ENCODE measurements at places on chromosomes 5 and 9.

DNA sequence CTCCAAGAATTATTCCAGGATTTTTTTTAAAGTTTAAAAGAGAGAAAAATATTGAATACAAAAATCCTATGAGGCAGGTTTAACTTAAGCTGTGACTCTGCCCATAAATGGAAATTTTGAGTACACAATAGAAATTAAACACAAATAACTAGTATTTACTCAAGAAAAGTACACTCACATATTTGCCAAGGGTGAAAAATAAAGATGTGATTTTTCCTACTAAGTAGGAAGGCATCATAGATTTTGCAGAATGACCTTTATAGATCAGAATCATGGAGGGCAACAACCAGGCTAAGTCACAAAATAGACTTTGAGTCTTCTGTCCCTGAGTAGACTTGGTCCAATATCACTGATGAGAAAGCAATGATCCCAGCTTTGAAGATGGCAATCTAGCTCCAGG is 102.7 kb upstream of the SLC12A2 start:
- no peak for DNase-seq

DNA sequence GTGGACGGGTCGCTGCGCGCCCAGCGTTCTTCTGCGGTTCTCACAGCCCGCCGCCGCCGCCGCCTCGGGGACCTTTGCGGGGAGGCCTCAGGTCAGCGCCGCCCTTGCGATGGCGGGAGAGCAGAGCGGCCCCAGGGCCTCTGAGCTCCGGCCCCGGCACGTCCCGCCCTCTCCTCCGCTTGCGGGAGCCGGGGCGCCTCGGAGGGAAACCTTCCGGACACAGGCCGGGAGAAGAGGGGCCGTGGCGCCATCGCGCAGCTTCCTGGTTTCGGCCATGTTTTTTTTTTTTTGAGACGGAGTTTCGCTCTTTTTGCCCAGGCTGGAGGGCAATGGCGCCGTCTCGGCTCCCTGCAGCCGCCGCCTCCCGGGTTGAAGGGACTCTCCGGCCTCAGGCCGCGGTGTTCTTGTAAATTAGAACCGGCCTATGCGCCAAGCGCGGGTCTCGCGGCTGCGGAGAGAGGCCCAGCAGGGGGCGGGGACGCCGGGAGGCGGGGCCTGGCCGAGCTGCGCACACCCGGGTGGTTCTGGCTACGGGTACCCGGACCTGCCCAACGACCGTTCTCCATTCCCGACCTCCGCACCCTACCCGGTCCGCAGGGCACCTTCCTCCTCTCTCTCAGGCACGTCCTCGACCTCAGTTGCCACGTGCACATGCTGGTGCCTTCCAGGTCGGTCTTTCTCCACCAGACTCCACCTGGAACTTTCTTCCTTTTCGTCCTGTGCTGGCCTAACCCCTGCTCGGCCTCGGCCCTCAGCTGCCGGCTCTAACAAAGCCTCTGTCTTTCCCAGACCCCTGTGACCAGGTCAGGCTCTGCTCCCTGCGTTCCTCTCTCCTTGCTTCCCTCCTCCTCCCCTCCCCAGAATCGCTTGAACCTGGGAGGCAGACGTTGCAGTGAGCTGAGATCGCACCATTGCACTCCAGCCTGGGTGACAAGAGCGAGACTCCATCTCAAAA is 28.8 kb upstream of the MGAT1 start:
- DNase-seq = peak; percentile 76

DNA sequence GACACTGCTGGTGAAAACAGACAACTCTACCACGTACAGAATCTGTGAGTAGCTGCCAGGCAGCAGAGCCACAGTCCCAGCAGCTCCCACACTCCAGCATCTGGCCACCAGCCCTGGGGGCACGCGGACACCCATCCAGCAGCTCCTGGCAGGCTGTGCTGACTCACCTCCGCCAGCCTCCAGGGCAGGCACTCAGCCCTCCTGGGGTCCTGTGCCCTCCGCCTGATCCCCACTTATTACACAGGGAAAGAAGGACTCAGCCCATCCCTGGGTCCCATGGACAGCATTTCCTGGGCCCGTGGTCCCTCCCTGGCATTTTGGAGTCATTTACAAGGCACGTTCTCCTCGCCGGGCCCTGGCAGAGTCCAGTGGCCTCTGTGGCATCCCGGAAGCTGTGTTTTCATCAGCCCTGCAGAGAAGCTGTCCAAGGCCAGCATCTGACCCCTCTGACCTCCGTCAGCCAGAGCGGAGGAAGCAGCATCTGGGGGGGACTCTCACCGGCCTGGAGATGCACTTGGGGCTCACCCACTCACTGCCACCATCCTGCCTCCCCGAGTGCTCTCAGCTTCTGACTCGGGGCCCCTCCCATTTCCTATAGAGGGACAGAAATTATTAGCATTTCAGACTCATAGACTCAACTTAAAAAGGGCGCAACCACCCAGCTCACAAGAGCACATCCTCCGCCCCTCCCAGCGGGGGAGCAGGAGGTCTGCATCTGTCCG is 21.6 kb downstream of the PAEP start:
- no peak for DNase-seq

DNA sequence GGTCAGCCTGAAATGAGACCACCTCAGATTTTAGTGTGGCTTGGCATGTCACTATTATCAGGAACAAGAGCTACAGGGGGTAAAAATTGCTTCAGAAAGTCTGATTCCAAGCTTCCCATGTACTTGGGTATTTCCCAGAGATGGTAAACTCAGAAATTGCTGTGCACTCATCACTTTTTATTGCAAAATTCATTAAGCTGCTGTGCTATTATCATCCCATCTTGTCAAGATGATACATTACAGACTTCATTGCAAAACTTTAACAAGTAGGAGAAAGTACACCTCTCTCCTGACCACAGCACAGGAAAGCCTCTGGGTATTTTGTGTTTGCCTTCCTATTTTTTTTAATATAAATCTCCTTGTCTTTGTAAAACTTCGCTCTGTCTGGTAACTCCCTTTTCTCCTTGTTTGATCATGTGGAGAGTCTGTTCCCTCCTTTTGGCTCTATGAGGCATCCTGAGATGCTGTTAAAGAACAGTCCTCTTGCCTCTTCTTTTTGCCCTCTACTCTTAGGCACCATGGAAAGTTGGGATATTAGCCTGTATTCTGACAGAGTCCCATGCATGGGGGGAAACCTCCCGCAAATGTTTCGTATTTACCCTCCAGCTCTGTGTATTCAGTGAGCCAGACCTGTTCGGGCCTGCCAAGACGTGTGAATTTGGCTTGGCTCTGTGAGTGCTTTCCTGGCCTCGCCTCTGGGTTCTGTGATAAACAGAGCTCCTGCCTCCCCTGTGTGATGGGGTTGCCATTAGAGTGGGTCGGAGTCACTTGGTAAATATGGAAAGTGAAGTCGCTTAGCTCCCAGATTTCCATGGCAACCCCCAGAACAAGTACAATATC is 260.7 kb downstream of the NR3C1 start:
- DNase-seq = peak; percentile 92

GRCh38 chr9:122032346-122032745 is 60.8 kb downstream of the TTLL11 start:
- no peak for DNase-seq

DNA sequence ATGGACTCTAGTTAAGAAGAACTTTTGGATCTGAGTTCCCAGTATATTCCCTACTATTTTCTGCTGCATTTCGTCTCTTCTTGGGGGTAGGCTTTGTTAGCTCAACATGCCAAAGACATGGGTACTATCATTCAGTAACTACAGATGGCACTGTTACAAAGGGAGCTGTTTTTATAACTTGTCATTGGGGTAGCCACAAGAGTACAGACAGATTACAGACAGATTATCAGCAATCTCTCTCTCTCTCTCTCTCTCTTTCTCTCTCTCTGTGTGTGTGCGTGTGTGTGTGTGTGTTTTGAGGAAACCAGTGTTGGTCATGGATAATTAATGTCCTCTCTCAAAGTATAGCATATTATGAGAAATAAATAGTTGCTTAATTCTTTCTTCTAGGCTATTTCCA is 116.1 kb downstream of the WDR70 start:
- DNase-seq = no peak

- no peak for DNase-seq
These were observed 117.4 kb upstream of the PANK3 start for GRCh38 chr5:168696611-168697010.

DNA sequence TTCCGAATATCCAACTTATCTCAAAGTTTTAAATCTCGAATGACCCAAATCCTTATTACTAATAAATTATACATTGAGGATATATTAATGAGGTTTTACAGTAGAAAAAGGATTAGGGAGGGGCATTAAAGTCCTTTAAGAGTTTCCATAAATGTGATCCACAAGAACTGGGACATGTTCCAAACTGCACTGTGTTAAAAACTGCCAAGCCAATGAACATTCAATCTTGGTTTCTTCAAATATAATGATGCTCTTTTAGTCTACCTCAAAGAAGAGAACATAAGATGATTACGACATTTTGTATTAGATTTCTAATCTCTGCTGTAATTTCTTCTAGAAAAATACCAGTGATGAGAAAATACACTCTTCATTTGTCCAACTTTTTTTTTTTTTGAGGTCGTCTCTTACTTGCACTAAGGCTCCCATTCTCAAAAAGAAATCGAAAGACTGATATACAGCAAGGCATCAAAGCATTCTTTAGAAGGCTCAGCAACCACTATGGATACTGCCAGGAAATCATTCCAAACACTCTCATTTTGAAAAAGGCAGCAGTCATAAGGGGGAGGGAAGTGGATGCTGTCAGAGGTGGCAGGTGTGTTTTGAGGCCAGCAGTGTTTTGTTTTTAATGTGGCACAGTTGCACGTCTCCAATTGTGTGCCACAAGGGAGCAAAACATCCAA is 1.7 kb downstream of the PTAR1 start:
- DNase-seq = peak; percentile 22

DNA sequence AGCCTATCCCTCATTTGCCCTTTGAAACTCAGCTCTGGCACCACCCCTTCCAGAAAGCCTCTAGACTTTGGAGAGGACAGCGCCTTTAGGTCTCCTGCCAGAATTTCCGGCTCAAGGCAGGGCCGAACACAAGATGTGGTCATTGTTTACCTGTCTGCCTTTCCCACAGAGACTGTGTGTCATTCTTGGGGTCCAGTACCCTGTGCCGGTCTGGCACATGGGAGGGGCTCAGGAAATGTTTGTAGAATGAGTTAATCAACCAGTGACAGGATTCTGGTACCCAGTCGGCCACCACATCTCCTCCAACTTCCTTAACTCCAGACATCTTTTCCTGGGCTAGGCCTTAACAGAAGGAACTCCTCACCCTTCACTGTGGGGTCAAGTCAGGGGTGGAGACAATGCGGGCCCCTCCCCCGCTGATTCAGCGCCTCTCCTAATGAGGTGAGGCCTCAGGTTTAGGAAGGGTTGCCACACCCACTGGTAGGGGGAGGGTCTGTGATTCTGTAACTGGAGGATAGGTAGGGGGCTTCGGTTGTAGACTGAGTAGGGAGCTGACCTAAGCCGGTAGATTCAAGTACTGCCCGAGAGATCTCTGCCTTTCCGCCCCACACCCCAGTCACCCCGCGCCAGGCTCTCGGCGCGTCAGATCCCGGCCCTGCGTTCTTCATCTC is 29.3 kb downstream of the PCDH1 start:
- DNase-seq = no peak

DNA sequence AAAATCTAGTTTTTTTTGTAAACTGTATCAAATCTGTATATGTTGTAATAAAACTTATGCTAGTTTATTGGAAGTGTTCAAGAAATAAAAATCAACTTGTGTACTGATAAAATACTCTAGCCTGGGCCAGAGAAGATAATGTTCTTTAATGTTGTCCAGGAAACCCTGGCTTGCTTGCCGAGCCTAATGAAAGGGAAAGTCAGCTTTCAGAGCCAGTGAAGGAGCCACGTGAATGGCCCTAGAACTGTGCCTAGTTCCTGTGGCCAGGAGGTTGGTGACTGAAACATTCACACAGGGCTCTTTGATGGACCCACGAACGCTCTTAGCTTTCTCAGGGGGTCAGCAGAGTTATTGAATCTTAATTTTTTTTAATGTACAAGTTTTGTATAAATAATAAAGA is 24.3 kb downstream of the HMGCR start:
- no peak for DNase-seq

- DNase-seq = peak; percentile 18
These were observed 144.4 kb upstream of the TAS2R1 start for GRCh38 chr5:9774472-9775079.

DNA sequence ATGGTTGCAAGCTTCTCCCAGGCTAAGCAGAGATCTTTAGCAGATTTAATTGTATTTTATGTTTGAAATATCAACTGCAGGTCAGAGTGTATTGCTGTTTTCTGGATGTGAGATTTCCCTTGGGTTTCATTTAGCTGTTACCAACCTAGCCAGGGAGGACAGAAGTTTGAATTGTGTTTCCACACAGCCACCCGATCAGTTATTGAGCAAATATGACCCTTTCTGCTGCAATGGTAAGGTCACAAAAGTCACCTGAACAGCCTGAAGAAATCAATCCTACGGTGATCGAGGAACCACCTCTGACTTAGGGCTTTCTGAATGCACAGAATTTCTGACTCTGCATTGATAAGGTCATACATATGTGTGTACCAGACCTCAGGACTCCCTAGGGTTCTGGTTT is 419.9 kb downstream of the MAN2A1 start:
- DNase-seq = no peak

DNA sequence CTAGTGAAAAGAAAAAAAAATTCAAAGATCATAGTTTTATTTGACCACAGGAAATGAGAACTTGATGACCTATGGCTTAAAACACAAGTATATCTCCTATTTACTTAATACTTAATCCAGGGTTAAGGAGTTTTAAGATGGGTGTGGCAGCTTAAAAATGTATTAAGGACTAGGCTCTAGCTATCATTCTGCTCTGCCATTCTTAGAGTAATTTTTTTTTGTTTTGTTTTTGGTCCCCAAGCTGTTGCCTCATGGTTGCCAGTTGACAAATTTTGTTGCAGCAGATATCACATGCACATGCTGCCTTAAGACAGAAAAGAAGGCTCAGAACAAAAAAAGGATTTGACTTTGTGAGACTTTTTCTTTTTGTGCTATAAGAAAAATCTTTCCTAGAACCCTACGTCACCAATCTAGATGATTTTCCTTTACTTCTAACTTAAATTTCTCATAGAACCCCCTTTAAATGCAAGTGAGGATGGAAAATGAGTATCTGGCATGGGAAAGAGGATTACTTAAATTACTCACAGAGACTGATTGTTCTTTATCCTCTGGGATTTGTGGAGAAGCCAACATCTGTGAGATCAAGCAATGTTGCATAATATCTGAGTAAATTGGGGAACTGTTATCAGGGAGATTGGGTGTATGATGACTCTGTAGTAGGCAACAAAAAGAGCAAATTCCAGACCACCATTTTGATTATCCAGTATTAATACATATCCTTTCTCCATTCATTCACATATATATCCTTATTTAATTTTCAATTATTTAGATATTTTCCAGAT is 364.7 kb upstream of the CD180 start:
- no peak for DNase-seq

DNA sequence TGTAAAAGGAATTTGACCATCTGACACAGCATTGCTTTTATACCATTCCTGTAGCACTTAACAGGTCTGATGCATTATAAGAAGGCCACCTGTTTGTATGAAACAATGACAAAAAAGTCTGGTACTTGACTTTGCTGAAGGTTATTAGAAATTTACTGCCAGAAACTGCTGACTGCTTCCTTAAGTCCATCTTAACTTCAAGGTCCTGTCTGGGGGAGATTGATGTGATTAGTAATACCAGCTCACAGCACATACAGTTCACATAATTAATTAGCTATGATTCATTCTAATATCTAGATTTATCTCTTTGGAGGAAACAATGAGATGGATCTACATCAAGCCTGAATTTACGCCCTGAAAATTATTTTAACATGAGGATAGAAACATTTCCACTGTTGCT is 49.6 kb upstream of the TEK start:
- DNase-seq = no peak

Measured in NCI-H345 (cell line).